ENCODE measurements at places on chromosomes 6 and 20.

DNA sequence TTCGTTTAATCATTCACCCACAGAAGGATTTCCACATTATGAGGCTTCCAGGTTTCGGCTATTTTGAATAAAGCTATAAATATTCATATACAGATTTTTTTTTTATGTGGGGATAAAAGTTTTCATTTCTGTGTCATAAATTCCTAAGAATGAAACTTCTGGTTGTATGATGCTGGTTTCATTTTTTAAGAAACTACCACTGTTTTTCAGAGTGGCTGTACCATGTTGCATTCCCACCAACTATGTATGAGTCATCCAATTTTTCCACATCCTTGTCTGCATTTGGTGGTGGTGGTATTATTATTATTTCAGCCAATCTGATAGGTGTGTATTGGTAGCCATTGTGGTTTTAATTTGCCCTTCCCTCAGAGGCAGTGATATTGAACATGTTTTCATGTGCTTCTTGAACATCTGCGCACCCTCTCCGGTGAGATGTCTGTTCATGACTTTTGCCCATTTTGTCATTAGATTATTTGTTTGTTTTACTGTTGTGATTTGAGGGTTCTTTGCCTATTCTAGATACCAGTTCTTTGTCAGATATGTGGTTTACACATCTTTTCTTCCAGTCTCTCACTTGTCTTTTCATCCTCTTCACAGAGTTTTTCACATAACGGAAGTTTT, 75.5 kb downstream of the DOK5 start:
- no peak for DNase-seq

DNA sequence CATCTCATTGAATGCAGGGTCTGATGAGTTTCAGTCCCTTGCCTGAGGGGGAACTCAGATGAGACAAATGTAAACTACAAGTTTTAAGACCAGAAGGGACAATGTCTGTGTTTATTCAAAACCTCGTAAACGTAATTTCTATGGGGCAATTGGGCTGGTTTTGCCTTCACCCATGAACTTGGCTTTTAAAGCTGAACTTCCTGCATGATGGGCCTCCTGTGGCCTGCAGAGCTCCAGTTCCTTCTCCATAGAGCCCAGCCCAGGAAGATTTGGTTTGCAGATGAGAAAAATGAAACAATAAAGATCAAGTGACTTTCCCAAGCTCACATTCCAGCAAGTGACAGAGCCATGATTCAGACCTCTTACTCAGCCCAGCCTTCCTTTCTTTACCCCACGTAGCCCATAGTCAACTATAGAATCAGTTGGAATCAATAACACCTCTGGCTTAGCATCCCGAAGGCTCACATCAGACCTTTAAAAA, 612.3 kb downstream of the UTRN start:
- DNase-seq: no peak

GRCh38 chr6:119129968-119130484, 51.6 kb upstream of the FAM184A start:
- no peak for DNase-seq

DNA sequence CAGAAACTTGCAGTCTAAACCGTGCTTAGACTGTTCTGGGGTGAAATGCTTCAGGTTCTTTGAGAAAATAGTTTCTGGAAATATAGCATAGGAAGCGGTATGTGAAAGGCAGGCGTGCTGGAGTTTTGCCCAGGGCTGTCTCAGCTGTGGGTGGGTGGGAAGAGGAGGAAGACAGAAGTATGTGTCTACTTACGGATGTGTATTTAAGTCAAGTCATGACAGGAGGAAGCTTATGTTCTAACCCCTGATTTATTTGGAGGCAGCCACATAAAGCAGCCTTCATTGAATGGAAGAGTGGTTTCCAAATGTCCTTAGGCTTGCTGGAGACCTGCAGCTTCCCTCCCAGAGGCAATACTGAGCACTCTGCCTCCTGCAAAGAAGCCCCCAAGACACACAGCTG, 345.8 kb upstream of the PRND start:
- DNase-seq: no peak

DNA sequence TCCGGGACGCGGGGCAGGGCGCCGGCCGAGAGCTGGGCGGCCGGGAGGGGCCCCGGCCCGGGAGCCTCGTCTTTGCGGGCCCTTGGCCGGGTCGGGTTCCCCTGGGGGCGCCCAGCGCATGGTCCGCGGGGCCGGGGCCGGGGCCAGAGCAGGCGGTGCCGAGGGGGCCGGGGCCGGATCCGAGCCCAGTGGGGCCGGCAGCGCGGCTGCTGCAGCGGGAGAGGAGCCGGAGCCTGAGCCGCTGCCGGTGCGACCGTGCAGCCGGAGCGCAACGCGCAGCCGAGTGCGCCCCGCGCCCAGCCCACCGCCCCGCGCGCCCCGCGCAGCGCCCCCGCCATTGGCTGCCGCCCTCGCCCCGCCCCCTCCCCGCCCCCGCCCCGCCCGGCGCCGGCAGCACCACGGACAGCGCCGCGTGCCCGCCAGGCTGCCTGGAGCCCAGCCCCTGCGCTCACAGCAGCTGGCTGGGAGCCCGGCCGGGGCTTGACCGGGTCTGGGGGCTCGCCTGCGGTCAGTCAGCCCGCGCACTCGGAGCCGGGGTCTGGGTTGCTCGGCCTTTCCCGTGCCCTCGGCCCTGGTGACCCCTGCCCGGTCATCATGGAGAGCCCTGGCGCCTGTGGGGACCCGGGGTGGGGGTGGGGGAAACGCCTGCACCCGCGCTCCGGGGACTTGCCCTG, at the start of gene HRH3:
Gene HRH3, minus strand, starts transcription at position 287 of the 674 bp plus-strand sequence. CDS start 308 bp downstream, outside the sequence.
- peak; percentile 48 for DNase-seq

GRCh38 chr6:169510871-169511270, 191.0 kb downstream of the WDR27 start:
- DNase-seq: no peak

DNA sequence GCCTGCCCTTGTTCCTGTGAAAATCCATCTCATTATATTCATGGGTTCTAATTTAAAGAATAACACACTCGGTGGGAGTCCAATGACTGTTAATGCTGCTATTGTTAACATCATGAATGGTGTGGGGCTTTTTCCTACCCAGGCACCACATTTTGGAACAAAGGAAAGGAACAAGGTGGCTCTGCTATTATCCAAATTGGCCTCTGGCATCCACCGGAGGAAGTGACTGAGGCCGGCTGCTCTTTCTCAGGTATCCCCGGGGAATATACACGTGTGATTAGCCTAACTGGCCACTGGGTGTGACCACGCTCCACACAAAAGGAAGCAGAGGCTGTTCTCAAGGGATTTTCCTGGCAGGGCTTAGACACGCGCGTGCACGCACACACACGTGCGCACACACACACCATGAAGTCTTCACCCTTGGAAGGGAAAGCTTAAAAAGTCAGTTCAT, 601.2 kb upstream of the ARID1B start:
- no peak for DNase-seq

- DNase-seq: no peak
Measured at GRCh38 chr20:29741894-29742698, 1515.4 kb upstream of the DEFB115 start.

GRCh38 chr6:14832427-14832826, 413.4 kb upstream of the JARID2 start:
- no peak for DNase-seq

DNA sequence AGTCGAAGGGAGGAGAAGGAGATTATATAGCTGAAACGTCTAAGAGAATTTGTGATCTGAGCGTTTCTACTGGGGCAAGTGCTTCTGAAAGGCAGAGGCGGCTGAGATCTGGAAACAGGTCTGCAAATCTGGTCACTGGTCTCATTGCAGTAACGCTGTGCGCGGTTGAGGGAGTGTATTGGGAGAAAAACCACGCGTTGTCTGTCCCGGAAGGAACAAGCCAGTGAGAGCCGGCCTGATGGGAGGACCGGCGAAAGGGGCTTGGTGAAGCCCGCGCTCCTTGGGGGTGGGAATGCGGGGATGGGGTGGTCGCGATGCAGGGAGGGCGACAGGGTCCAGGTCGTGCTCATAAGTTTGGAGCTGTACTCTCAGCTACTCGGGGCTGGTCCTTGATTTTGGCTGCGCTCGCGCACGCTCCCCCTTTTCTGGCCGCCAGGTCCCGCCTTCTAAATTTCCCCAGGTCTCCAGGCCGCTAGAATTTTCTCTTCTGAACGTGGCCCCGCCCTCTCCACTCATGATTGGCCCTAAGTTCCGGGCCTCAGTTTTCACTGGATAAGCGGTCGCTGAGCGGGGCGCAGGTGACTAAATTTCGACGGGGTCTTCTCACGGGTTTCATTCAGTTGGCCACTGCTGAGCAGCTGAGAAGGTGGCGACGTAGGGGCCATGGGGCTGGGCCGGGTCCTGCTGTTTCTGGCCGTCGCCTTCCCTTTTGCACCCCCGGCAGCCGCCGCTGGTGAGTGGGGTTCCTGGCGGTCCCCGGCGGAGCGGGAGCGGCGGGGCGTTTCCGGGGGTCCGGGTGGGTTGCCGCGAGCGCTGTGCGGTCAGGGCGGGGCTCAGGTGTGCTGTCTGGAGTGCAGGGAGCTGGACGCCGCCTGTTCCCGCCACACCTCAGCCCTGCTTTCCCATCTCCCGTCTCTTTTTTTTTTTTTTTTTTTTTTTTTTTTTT, at the start of gene MICB:
Gene MICB, plus strand, starts transcription at position 615 of the 946 bp plus-strand sequence. Its CDS starts 49 bp downstream, at position 664.
- peak; percentile 87 for DNase-seq

DNA sequence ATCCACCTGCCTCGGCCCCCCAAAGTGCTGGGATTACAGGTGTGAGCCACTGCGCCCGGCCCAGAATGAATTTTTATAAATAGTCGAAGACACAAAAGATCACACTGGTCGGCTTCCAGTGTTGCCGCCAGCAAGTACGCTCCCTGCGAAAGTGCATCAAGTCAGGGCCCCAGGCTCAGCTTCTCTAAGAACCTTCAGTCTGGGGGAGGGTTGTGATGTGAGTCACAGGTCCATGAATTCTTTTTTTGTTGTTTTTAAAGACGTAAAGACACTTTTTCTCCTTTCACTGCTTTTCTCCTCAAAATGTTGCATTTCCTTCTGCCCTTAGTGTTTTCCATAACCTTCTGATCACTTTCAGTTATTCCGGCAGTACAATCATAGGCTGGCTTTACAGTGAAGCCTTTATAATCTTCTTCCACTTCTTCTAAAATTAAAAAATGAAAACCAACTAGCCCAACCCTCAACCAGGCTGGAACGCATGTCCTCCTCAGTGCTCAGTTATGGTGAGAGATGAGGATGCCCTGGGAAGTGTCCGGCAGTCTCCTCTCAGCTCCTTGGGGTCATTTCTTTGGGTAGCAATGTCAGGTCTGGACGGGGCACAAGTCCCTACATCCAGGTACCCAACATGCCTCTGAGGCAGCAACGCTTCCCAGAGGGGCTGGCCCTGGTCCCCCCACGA, 66.6 kb downstream of the CSE1L start:
- no peak for DNase-seq

- DNase-seq: no peak
Measured at GRCh38 chr6:43895656-43896328, 125.8 kb downstream of the VEGFA start.

DNA sequence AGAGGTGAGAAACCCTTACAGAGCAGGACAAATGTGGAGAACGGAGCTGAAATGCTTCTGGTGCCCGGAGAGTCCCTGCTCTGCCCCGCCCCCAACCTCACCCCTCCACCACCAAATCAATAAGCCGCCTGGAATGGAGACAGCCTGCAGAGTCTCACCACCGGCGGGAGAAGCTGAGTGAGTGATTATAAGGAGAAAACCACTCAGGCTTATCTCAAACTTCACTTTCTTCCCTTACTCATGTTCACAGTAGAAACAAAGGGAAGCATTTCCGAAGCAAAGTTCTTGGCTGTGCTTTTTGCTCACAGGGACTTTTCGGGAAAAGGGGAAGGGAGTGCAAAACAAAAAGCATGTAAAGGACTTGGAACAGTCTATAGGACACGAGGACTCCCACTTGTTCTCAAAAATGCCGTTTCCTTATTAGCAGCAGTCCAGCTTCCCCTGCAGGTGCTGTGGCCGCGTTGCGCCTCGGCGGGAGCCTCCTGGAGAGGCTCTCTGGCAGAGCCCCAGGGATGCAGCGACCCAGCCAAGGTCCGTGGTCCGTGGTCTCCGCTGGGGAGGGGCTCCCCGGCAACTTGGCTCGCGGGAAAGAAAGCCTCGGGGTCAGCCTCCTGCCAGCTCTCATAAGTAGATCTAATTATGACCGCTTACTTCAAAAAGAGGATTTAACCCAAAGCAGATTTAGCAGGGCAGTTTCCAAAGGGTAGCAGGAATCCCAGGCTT, 64.8 kb upstream of the TMEM30A start:
- no peak for DNase-seq

- peak; percentile 75 for DNase-seq
Measured at GRCh38 chr6:105994591-105995390, 91.3 kb upstream of the PRDM1 start.

DNA sequence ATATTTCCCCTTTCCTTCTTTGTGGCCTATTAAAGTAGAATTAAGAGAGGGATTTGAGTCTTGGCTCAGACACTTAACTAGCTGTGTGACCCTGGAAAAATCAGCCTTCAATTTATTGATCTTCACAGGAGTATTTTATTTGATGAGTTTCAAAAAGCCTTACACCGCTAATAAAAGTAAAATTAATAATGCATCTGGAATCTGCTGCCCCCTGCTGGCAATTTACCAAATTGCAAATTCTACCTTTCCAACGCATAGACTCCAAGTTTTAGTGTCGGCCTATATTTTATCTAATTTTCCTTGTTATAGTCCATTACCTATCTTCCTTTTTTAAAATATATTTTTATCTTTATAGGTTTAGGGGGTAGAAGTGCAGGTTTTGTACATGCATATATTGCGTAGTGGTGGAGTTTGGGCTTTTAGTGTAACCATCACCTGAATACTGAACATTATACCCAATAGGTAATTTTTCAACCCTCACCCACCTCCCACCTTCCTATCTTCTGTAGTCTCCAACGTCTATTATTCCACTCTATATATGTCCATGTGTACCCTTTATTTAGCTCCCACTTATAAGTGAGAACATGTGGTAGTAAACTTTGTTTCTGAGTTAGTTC, 46.3 kb downstream of the GOPC start:
- peak; percentile 68 for DNase-seq

Measured in activated T-cell treated with anti-CD3 and anti-CD28 coated beads, Interleukin-2, amount 50 U/mL, for 48 hours (primary cell).